ENCODE measurements at places on chromosomes 1 and 21.

- no peak for DNase-seq
Observed at GRCh38 chr1:9362488-9362887, 69.8 kb downstream of the SPSB1 start.

GRCh38 chr1:167288390-167289074 lies 67.8 kb downstream of the POU2F1 start:
- no peak for DNase-seq

- DNase-seq, result no peak
Observed at GRCh38 chr1:47225430-47226100, 6.5 kb downstream of the TAL1 start.

DNA sequence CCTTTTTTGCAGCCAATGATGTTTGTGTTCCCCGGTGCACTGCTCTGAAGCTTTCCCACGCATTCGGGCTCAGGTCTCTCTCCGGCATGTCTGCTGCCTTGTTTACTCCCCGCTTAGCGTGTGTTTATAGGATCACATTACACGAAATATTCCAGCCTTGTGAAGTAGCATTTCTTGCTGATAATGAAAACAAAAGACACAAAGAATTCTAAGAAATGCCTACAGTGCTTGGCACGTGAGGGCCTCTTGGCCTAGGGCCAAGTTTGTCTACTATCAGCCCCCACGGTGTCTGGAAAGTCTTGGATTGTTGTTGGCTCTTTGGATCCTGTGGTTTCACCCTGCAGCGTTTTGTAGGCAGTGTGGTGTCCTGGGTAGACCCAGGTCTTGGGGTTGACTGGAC lies 11.2 kb upstream of the GSTM4 start:
- no peak for DNase-seq

DNA sequence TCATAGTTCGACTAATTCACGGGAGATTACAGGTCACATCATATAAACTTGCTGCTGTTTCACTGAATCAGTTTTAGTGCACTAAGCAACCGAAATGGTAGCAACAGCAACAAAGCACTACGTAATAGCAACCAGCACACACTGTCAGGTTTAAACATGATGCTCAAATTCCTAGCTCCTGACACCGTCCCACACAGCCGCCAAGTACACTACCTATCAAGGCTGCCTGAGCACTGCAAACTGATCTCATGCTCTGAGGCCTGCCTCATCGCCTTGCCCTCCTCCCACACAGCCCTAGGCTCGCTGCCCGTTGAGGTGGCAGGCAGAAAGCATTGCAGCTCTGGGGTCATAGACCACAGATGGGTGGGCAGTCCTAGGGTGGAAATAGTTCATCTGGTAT lies 12.4 kb downstream of the LAMC2 start:
- DNase-seq, result peak; percentile 99

DNA sequence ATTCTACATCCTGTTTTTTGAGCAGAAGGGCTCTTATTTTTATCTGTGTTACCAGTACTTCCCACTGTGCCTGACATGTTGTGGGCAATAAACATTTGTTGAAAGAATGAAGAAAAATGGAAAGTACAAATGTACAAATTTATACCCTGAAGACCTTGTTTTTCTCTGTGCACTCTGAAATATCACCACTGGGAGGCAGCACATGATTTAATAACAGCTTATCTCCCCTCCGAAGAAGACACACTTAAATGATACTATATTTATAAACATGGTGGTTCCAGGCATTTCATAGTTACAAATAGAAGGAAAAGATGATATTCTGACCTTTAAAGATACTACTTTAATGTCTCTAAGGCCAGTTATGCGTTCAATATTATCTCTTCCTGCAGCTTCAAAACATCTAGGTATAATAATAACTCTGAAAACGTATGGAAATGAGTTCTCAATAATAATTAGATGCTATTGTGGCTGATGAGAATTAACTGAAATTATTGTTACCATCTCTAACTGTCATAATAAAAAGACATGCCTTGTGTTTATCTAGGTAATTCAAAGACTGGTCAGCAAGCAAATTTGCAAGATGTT lies 12.8 kb downstream of the DYNLT5 start:
- DNase-seq, result peak; percentile 37
